Ovary (tissue), 10 donors: ENCODE measurements at places on chromosomes 3 and 15.

DNA sequence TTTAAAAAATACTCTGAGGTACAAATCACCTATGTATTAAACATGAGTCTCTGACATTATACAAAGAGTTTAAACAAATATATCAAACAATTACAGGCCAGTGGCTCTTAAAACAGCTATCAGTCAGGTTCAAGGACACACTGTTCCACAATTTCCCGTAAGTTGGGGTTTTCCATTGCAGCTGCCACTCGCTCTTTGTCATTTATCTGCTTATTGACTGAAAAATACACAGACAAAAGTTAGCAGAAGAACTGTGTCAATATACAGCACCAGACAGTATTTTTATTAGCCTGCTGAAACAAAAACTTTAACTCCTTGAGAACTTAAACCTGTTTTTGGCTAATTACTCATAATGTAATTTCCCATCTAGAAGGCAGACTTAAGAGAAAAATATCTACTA is 20.8 kb downstream of the CIAO2A start:
- DNase-seq: no peak

GRCh38 chr3:134038071-134038491 is 8.4 kb upstream of the SLCO2A1 start:
- no peak for DNase-seq

- no peak for DNase-seq
These were observed 161.1 kb upstream of the ANKRD28 start for GRCh38 chr3:15958692-15959433.

DNA sequence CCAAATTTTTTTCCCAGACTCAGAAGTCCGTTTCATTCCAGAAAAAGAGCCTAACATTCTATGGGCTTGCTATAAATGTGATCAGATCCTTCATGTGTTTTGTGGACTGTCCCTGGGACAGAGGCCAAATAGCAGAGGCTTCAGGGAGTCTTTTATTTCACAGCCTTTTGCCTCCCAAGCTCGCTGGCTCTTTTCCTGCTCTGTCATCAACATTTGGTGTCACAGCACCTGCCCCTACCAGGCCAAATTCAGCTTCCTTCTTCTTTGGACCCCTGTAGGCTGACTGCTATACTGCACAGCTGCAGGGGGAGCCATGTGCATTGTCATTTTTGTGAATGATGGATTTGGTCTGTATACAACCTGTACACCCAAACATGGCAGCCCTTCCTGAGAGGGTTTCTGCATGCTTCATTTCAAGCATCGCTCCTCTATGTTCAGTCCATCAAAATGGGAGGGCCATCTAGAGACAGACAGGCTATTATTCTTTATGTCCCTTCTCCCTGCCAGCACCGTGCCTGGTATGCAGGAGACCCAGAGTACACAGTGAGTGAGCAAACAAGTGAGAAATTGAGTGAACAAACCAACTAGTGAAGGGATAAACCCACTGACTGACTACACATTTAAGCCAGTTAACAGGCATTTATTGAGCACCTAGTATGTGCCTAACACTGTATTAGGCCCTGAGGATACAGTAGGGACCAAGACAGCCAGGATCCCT is 17.9 kb upstream of the RPP14 start:
- no peak for DNase-seq
